ENCODE measurements at places on chromosomes 4 and X.

DNA sequence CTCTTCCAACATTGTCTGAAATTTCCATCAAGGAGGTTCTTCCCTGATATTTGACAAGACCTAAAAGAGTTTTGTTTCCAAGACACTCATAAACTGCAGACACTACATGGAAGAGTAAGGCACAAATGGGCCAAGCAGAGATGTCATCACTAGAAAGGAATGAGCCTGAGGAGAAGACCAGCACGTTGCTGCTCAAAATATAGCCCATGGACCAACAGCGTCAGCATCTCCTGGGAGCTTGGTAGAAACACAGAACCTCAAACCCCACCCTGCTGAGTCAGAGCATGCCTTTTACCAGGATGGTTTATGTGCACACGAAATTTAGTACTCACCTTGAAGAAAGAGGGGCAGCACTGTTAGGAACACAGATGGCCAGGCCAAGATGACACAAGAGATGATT lies 128.7 kb upstream of the MID1 start:
- DNase-seq: no peak

DNA sequence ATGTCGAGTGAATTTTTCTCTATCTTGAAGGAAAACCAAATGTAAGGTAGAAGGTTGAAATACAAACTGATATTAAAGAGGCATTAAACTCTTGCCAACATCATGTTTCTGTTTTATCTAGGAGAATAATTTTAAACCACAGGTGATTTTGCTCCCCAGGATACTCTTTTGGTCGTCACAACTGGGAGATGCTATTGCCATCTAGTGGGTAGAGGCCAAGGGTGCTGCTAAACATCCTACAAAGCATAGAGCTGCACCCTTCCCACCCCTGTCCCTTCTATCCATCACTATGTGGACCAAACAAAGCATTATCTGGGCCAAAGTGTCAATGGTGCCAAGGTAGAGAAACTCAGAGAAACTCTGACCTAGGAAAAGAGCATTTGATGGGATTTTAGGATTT lies 154.6 kb upstream of the MAGEB2 start:
- peak; percentile 47 for DNase-seq

DNA sequence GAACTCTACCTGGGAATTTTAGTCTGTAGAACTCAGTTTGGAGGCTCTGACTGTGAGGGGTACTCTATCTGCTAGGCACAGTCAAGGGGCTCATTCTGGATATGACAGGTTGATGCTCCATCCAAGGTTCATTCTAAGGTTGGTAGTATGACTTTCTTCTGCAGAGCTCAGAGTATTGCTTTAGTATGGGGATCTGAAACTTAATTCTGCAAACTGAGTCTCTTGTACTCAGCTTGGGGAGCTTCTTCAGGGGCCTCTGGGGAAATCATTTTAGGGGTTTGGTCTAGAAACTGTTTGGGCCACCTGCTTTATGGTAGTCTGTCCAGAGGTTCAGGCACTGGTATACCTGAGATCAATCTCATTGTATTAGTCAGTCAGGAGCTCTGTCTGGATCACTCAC lies 9.7 kb upstream of the TSR2 start:
- DNase-seq: no peak

DNA sequence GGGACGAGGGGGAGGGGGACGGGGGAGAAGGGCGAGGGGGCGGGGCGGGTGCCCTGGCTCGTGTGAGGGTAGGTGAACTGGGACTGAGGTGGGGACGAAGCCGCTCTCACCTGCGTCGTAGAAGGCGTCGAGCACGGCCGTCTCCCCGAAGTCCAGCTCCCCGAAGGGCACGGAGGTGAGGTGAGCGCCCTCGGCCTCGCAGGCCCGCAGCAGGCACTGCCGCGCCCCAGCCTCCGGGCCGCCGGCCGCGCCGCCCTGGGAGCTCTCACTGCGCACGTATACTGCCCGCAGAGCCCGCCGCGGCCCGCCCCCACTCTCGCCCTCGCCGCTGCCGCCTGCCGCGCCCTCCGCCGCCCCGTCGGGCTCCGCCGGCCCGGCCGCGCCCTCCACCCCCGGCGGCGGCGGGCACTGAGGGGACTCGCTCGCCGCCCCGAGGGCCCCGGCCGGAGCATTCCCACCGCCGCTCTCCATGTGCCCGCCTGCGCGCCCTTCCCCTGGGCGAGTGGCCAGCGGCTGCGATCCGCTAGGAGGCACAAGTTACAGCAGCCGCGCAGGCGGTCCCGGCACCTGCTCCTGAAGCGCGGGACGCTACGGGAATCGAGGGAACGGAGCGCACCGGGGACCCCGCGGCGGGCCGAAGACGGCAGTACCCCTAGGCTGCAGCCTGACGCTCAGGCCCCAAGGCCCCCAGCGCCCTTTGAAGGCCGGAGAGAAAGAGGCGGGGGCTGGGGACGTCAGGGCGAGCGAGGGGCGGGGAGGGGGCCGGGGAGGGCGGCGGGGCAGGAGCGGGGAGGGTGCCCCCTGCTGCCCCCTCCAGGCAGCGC lies at the start of gene MAP3K15:
MAP3K15 (minus strand) TSS at position 718 of the 824 bp plus-strand sequence; CDS start at position 471, 247 bp downstream.
- DNase-seq: no peak

DNA sequence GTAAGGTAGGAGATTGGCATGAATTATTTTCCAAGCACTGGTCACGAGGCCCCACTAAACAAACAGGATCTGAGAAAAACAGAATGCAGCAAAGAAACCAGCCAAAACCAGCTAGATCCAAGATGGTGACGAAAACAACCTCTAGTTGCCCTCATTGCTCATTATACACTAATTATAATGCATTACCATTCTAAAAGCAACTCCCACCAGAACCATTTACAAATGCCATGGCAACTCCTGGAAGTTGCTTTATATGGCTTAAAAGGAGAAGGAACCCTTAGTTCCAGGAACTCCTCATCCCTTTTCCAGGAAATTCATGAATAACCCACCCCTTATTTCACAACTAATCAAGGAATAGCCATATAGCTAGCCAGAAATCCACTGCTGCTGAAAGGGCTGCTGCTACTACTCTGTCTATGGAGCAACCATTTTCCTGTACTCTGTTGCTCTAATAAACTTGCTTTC lies 69.3 kb downstream of the ABCB7 start:
- DNase-seq: no peak

DNA sequence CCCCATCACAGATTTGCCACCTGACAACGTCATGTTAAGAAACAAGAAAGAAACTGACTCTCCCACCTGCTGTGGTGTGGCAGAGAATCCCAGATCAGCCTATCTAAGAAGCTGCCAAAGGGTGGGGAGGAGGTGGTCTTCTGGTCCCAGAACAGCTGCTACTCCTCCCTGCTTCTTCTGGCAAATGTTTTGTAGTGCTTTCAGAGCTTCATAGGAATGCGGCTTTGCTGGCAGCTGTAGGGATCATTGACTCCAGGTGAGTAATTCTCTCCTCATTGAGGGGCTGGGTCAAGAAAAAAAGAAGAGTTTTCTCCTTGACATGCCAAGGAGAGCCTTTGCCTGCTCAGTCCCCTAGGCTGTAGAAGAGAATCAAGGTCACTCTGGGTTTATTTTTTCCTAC lies 23.3 kb downstream of the NRK start:
- no peak for DNase-seq

DNA sequence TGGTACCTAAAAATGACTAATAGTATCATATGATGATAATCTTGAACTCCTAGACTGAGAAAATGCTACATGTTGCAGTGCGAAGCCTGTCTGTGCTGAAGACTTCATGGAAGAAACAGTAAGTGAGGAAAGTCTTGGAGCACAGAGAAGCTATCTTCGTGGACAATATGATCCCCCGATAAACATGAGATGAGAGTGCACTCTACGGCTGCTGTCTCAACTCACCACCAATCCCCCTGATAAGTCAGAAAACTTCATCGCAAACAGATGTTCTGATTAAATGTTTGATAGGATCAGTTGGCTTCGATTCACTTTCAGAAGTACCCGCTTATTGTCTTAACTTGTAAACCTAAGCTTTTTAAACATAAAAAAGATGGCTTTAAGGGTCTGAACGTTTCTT lies 130.2 kb downstream of the ELOVL6 start:
- DNase-seq: no peak

Measured in pons (tissue), 1 donor.